ENCODE measurements at places on chromosomes 4 and X. TPM values are rescaled to one million over a fixed set of nuclear protein-coding genes. Genes with fewer than 3 reads are reported as not detected.

UGT2B17 gene
- total RNA-seq: not detected

DDX3X gene
- 297 TPM for total RNA-seq

TMEM154 gene
- total RNA-seq: 37.9 TPM

SMIM31 gene
- not detected for total RNA-seq

HSFX3 gene
- not detected for total RNA-seq

RNF175 gene
- 0.66 TPM for total RNA-seq

NLGN3 gene
- 0.44 TPM for total RNA-seq

DNA sequence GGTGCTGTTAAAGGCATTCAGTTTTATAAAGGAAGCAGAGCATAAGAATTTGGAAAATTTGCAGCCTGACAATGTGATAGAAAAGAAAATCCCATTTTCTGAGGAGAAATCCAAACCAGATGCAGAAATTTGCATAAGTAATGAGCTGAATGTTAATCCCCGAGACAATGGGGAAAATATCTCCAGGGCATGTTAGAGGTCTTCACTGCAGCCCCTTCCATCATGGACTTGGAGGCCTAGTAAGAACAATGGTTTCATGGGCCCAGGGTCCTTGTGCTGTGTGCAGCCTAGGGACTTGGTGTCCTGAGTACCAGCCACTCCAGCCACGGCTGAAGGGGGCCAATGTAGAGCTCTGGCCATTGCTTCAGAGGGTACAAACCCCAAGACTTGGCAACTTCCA is 542.7 kb upstream of the NR3C2 start:
- DNase-seq: no peak

GRCh38 chr4:36269533-36270173 is 11.8 kb upstream of the DTHD1 start:
- DNase-seq: no peak

DNA sequence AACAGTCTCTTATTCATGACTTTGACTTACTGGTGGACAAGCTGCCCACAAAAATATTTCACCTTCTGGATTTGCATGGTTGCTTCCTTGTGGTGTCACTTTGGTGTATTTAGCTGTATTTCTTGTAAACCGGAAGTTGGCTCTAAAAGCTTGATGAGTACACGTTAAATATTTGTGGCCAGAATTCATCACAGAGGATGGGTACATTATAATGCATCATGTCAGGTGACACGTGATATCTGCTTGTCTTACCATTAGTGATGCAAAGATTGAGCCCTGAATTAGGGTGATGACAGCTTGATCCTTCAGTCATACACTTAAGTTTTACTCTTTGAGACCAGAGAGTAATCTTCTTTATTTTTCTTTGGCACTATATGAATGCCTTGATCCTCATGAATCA is 188.3 kb upstream of the RPS6KA3 start:
- DNase-seq: no peak

- no peak for DNase-seq
These were observed 33.8 kb downstream of the CRLF2 start for GRCh38 chrX:1178580-1179057.

DNA sequence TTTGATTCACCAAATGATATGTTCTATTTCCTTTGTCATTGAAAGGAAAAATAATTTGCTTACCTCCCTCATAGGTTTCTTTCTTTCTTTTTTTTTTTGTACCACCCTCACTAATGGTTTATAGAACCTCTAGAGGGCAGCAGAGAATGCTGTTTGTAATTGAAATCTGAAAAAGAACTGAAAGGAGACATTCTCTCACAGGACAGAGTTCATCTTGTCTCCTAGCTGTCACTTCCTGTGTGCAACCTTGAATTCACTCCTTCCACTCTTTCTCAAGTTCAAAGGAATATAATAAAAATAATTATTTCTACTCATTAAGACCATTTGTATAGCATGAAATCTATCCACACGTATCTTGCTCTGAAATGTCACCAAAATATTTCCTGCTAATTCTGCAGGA is 51.0 kb downstream of the GUCY1B1 start:
- DNase-seq: peak; percentile 85

DNA sequence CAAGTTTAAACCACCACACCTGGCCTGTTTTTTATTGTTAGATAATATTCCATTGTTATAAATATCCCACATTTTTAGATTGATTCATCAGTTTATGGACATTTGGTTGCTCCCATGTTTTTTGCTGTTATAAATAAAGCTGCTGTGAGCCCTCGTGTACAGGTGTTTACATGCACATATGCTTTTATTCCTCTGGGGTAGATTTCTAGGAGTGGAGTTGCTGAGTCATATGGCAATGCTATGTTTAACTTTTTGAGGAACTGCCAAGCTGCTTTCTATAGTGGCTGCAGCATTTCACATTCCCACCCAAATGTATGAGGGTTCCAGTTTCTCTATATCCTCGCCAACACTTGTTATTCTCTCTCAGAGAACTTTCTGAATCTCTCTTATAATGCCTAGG is 90.5 kb downstream of the TBL1X start:
- peak; percentile 39 for DNase-seq

DNA sequence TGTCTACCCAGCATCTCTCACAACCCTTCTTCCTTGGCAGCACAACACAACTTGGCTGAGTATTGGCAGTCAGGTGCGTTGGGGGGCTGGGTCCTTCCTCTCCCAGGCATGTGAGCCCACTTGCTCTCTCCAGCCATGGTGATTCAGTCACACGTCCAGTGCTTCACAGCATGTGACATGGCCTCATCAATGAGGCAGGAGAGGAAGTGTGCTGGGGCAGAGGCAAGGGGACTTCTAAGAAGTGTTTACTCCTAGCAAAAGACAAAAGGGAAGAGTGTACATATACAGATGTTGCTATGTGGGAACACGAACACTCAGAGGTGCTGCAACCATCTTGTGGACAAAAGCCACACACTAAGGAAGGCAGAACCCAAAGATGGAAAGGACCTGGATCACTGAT is 380.8 kb downstream of the FBXW7 start:
- DNase-seq: no peak

- DNase-seq: peak; percentile 72
These were observed 285.4 kb upstream of the BOD1L1 start for GRCh38 chr4:13912966-13913365.

DNA sequence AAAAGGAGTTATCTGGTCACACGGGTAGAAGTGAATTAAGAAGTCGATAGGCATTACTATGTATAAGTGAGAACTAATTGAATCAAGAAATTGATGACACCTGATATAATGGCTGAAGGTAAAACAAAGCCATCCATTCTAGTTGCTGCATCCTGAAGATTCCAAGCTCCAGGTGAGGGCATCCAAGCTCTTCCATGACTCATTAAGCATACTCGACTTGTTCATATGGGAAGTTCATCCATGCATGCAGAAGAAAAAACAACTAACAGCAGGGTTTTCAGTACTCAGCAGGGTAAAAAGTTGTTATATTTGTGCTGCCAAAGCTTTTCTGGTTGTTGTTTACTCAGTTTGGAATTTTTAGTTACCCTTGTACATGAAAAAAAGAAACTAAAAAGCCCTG is 508.0 kb upstream of the CXorf51A start:
- DNase-seq: no peak

DNA sequence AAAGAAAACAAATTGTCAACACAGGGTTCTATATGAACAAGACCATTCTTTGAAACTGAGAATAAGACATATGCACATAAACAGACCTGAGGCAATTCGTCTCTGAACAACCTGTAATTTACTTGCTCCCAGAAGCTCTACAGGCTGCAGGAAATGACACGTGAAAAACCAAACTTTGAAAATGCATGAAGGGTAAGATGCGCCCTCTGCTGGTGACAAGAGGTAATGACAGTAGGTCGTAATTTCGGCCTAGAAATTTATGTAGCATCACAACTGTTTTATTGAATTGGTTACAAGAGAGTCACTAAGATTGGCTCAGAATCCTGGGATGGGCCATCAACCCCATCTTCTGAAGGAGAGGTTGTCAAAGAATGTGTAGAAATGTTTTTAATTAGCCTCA is 276.5 kb downstream of the PPP4R3C start:
- DNase-seq: peak; percentile 55

DNA sequence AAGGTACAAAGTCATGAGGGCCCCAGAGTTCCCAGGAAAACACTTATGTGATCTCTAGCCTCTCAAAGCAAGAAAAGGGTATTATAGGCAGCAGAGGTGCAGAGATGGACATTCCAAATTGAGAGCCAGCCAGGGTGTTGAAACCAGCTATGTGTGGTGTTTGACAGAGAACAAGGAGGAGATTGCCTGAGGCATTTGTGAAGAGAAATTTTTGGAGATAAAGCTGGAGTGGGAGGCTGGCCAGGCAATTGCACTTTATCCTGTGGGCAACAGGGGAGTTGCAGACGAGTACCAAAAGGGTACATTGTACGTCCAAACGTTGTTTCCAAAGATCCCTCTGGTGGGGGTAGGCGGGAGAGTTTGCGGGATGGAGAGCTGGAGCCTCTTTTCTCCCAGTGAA is 2.5 kb upstream of the GABRE start:
- peak; percentile 57 for DNase-seq

DNA sequence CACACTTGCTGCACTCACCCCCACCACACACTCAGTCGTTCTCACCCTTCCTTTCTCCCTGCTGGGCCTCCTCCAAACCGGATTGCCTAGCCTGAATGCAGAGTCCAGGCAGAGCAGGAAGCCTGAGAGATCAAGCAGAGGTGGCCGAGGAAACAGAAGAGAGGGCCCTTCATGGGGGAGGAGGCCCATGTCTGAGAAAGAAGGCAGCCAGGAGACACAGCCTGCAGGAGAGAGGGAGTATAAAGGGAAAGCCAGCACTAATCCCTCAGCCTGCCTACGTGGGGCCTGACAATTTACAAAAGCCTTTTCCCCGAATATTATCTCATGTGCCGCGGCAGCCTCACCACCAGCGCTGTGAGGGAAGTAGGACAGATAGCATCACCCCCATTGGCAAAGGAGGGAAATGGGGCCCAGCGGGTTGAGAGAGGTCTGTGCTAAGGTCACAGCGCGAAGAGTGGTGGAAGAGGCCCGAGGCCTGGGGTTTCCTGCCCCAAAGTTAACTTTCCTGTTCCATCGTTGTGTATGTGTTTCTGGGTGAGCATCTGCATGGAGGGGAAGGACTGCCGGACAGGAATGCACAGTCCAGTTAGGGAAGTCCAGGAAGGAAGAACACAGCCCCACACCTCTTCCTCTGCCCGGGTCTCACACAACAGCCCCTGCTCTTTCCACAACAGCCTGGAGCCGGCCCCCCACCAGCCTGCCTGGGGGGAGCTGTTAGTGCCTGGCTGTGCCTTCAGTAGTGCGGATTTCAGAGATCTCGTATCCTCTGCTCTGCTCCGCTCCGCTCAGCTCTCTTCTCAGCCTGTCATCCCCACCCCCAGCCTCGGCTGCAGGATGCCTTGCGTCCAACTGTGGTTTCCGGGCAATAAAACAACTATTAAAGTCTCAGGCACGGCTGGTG is 50.9 kb upstream of the BCOR start:
- no peak for DNase-seq

DNA sequence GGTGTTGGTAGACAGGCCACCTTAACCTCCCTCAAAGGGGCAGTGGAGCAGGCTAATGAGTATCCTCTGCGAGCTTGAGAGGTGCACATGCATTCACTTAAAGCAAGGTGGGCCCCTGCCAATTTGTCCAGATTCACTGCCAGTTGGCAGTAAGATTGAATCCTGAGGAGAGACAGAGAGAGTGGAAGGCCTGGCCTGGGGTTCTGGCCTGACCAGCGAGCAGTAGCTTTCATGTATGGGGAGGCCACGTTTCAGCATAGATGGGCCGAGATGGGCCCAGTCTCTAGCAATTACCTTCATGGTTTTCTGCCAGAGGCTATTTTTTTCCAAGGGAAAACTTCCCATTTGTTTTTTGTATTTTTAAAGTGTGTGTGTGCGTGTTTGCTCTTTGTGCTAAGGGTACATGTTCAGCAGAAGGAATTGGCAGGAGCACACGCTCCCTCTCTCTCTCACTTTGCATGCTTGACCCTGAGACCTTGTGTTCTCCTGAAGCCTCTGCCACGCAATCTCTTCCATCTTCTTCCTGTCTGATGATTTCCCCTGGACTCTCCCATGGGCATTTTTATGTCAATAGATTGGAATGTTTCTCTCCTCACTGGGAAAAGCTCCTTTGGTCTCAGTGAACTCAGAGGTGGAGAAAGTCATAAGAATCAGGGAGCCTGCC is 215.8 kb upstream of the SFRP2 start:
- DNase-seq: peak; percentile 73

DNA sequence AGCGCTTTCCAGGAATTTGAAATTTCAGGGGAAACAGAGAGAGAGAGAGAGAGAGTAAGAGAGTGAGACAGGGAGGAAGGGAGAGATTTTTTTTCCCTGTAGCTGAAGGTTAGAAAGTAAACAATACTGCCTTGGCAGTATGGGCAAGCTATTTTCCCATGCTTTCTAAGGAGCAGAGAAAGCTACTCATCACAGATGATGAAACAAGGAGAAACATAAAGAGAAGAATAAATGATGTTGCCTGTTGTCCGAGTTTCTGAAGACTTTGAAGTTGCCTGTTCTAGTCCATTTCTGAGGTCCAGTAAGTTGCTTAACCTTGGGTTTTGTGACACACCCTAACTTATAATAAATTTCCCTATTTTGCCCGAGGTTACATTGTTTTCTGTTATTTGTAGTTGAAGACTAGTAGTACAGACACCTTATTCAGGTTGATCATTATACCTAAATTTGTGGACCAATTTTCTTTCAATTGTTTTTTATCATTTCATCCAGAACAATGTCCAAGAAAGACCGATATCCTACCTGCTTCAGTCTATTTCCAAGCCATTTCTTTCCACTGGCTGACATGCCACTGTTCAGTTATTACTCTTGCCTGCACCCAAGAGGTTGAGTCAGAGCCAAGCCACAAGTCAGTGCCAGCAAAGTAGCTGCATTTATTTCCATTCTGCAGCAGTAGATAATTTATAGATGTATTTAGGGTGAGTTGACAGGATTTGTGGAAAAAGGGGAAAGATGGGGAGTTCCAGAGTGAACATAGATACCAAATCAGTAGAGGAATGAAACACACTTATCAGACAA is 49.7 kb upstream of the SLC16A2 start:
- peak; percentile 8 for DNase-seq
